ENCODE measurements at places on chromosomes 6 and 20.

DNA sequence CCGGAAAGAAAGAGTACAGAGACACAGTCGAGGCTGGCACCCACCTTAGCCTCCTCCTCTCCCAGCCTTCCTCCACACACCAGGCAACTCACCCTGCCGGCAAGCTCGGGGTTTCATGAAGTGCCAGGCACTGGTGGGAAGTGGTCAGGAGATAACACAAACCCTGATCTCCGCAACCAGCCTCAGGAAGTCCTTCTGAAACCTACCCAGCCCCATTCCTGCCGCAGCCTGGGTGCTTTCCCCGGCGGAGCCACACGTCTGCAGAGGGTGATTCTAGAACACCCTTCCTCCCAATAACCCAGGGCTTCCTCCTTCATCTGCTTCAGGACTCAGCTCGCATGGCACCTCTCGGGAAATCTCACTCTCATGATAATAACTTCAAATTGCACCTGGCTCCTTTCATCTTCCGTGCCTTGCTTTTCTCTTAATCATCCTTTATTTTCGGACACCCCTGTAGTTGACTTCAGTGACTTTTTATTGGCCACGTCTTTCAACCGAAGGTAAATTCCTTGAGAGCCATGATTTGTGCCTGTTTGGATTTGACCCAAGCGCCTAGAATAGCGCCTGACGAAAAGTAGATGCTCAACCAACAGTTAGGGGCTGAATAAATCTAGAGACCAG lies 8.7 kb upstream of the HLA-E start:
- no peak for DNase-seq
- no peak overlapping the region for H3K27ac ChIP-seq
- H3K4me1 ChIP-seq = peaks cover 18% of the 10 kb centered on the region
- H3K36me3 ChIP-seq = no peaks in the 10 kb centered on the region
- peaks cover 28% of the 10 kb centered on the region for H3K27me3 ChIP-seq

GRCh38 chr6:40444312-40444711 lies 142.9 kb downstream of the LRFN2 start:
- H3K36me3 ChIP-seq = no peaks in the 10 kb centered on the region
- no peak overlapping the region for H3K4me3 ChIP-seq
- no peak for DNase-seq
- no peak overlapping the region for H3K27ac ChIP-seq

DNA sequence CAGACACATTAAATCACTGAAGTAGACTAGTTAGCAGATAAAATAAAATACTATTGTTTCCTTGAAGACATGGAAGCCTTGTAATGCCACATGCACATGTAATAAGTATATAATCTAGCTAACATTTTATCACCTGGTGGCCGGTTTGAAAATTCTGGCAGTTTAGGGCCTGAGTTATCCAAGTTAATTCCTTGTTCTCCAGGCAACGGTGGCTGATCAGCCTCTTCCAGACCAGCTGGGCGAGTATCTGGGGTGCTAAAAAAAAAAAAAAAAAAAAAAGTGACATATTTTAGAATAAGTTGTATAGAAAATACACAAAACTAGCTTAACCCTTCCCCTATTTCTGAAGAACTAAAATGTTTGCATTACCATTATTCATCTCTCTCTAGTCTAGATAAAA lies 42.5 kb downstream of the TP53INP2 start:
- no peak for DNase-seq
- peaks cover 26% of the 10 kb centered on the region for H3K36me3 ChIP-seq
- H3K4me1 ChIP-seq = no peaks in the 10 kb centered on the region
- no peaks in the 10 kb centered on the region for H3K27me3 ChIP-seq

GRCh38 chr20:55456316-55456940 lies 548.9 kb downstream of the CBLN4 start:
- H3K27me3 ChIP-seq = no peaks in the 10 kb centered on the region
- no peaks in the 10 kb centered on the region for H3K36me3 ChIP-seq
- peaks cover 7% of the 10 kb centered on the region for H3K4me1 ChIP-seq
- H3K4me3 ChIP-seq = no peak overlapping the region

DNA sequence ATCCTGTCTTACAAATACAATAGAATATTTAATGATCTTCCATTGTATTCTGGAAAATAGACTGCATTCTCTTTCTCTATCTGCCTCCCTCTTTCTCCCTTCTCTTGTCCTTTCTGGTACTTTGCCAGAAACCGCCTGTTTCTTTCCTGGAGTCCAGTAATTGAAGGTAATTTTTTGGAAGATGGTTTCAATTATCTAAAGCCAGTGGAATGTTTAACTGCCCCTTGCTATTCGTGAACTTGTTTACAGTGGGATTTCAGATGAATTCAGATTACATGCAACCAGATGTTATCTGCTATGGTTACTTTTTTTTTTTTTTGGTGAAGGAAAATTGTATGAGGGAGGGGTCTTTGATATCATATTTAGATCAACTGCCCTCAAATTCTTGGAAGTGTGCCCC lies 655.5 kb upstream of the FLRT3 start:
- H3K4me1 ChIP-seq = peaks cover 15% of the 10 kb centered on the region
- no peak overlapping the region for H3K4me3 ChIP-seq
- DNase-seq = no peak
- no peak overlapping the region for H3K27ac ChIP-seq
- no peaks in the 10 kb centered on the region for H3K27me3 ChIP-seq
- H3K36me3 ChIP-seq = no peaks in the 10 kb centered on the region

GRCh38 chr6:168804331-168804730 lies 363.3 kb downstream of the SMOC2 start:
- no peak overlapping the region for H3K27ac ChIP-seq
- DNase-seq = no peak
- no peaks in the 10 kb centered on the region for H3K27me3 ChIP-seq

GRCh38 chr20:48406498-48406897 lies 421.3 kb downstream of the PREX1 start:
- no peak overlapping the region for H3K4me3 ChIP-seq
- H3K27me3 ChIP-seq = no peaks in the 10 kb centered on the region
- H3K4me1 ChIP-seq = no peaks in the 10 kb centered on the region
- no peaks in the 10 kb centered on the region for H3K36me3 ChIP-seq
- H3K27ac ChIP-seq = no peak overlapping the region

DNA sequence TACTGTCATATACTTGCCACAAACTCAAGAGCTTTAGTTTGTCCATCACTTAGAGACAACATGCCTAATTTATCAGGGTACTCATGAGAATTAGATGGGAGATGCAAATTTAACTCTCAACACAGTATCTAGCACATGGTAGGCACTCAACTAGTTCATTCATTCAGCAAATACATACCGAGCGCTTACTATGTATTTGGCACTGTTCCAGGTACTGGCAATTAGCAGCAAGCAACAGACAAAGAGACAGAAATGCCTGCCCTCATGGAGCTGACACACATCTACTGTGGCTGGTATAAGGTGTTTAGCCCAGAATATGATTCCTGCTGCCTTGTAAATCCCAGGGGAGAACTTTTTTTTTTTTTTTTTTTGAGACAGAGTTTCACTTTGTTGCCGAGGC lies 4.8 kb downstream of the MICAL1 start:
- no peak overlapping the region for H3K27ac ChIP-seq
- H3K36me3 ChIP-seq = peaks cover 29% of the 10 kb centered on the region
- H3K4me1 ChIP-seq = peaks cover 3% of the 10 kb centered on the region
- no peaks in the 10 kb centered on the region for H3K27me3 ChIP-seq
- DNase-seq = no peak

- H3K27me3 ChIP-seq = no peaks in the 10 kb centered on the region
- H3K4me1 ChIP-seq = no peaks in the 10 kb centered on the region
- H3K36me3 ChIP-seq = no peaks in the 10 kb centered on the region
- H3K4me3 ChIP-seq = no peak overlapping the region
Observed at GRCh38 chr6:167497428-167498056, 172.7 kb downstream of the TTLL2 start.

DNA sequence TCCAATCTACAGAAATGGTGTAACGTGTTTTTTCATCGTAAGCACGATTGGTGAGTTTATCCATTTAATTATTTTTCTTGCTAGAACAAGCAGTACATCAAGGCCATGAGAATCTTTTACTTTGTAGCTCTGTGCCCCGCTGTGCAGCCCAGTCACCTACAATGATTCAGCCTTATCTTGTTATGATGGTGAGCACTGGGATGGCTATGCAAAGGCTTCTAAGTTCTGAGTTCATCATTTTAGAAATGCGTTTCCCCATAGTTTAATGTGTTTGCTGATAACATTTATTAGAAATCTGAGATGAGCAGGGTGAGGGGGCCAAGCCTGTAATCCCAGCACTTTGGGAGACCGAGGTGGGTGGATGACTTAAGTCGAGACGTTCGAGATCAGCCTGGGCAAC lies 111.8 kb upstream of the QKI start:
- no peak overlapping the region for H3K4me3 ChIP-seq
- H3K4me1 ChIP-seq = no peaks in the 10 kb centered on the region
- no peaks in the 10 kb centered on the region for H3K27me3 ChIP-seq

DNA sequence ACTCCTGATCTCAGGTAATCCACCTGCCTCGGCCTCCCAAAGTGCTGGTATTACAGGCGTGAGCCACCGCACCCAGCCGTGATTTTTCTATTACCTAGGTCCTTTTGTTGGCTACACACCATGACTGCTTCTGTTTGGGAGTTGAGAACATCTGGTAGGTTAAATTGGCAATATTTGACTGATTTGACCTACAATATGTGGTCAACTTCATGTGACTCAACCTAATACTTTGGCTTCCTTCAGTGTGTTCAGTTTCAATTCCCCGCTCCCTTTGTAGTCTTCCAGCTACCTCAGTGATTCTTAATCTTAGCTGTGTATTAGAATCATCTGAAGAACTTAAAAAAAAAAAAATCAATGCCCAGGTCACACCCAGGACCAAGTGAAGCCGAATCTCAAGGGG lies 47.4 kb downstream of the MYB start:
- no peak overlapping the region for H3K4me3 ChIP-seq
- no peak overlapping the region for H3K27ac ChIP-seq
- no peaks in the 10 kb centered on the region for H3K36me3 ChIP-seq
- H3K27me3 ChIP-seq = no peaks in the 10 kb centered on the region
- H3K4me1 ChIP-seq = no peaks in the 10 kb centered on the region
- no peak for DNase-seq

GRCh38 chr6:168555618-168556273 lies 114.8 kb downstream of the SMOC2 start:
- H3K36me3 ChIP-seq = no peaks in the 10 kb centered on the region
- H3K4me3 ChIP-seq = no peak overlapping the region
- no peak overlapping the region for H3K27ac ChIP-seq
- H3K27me3 ChIP-seq = no peaks in the 10 kb centered on the region

- no peak overlapping the region for H3K4me3 ChIP-seq
- peak; percentile 41 for DNase-seq
- H3K36me3 ChIP-seq = no peaks in the 10 kb centered on the region
- no peaks in the 10 kb centered on the region for H3K27me3 ChIP-seq
- peaks cover 5% of the 10 kb centered on the region for H3K4me1 ChIP-seq
Observed at GRCh38 chr6:1231941-1232340, 80.0 kb upstream of the FOXQ1 start.

DNA sequence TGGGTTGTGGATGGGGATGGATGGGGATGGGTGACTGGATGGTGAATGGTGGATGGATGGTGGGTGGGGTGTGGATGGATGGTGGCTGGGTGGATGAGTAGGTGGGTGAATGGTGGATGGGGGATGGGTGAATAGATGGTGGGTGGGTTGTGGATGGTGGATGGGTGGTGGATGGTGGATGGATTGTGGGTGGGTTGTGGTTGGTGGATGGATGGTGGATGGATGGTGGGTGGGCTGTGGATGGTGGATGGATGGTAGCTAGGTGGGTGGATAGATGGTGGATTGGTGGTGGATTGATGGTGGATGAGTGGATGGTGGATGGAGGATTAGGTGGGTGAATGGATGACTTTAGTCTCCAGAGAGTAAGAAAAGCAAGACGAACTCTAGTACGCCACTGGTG lies 57.6 kb downstream of the YTHDF1 start:
- H3K27me3 ChIP-seq = peaks cover 22% of the 10 kb centered on the region
- no peak for DNase-seq
- no peak overlapping the region for H3K4me3 ChIP-seq
- no peaks in the 10 kb centered on the region for H3K36me3 ChIP-seq
- H3K4me1 ChIP-seq = no peaks in the 10 kb centered on the region

- H3K36me3 ChIP-seq = no peaks in the 10 kb centered on the region
- DNase-seq = no peak
- no peaks in the 10 kb centered on the region for H3K27me3 ChIP-seq
Observed at GRCh38 chr6:126607289-126607688, 267.4 kb downstream of the CENPW start.

GRCh38 chr6:54419885-54420284 lies 111.6 kb downstream of the TINAG start:
- H3K27ac ChIP-seq = peak overlapping the region; percentile 86
- H3K4me1 ChIP-seq = peaks cover 11% of the 10 kb centered on the region
- no peaks in the 10 kb centered on the region for H3K36me3 ChIP-seq
- H3K27me3 ChIP-seq = no peaks in the 10 kb centered on the region
- H3K4me3 ChIP-seq = no peak overlapping the region

DNA sequence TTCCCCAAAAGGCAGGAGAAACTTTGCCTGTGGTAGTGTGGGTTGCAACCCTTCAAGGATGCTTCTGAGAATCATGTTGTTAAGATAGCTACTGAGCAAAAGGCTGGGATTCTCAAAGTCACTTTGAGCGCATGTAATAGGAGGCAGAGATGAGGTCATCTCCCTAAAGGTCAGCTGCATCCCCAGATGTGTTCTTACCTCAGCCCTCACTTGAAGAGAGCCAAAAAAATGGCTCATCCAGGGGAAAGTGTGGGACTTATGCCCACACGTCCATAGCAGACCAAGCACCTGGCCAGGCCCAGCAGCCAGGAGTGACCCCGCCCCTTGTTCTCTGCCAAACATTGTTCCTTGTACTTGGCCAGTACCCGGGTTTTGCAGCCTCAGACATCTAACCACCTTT lies 187.0 kb upstream of the BMP2 start:
- no peaks in the 10 kb centered on the region for H3K36me3 ChIP-seq
- H3K27me3 ChIP-seq = no peaks in the 10 kb centered on the region
- H3K4me3 ChIP-seq = no peak overlapping the region
- peaks cover 10% of the 10 kb centered on the region for H3K4me1 ChIP-seq
- no peak overlapping the region for H3K27ac ChIP-seq
- no peak for DNase-seq

- H3K27ac ChIP-seq = no peak overlapping the region
- peaks cover 8% of the 10 kb centered on the region for H3K4me1 ChIP-seq
- H3K36me3 ChIP-seq = no peaks in the 10 kb centered on the region
- no peak for DNase-seq
Observed at GRCh38 chr6:139187489-139187888, 52.6 kb downstream of the HECA start.

GRCh38 chr6:2245877-2246863 lies 765 bp upstream of the GMDS start:
- H3K4me1 ChIP-seq = peaks cover 11% of the 10 kb centered on the region
- peak overlapping the region; percentile 89 for H3K4me3 ChIP-seq
- H3K36me3 ChIP-seq = no peaks in the 10 kb centered on the region
- peak overlapping the region; percentile 92 for H3K27ac ChIP-seq
- peak; percentile 54 for DNase-seq

DNA sequence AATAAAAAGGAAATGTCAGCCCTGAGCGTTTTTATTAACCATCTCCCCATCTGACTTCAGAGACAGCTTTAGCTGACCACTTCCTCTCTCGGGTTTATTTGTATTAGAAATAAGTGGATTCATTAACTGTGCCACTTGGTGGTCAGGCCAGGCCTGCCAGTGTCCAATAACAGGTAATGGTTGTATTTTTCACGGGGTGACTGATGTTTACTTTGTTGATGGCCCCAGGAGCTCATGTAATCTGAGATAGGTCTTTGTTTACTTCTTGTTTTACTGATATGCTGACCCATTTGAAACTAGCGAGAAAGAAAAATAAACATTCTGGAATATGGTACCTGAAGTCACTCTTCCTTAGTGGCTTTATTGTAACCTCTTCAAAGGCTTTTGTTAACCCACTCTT lies 504.3 kb upstream of the SLC35B3 start:
- no peaks in the 10 kb centered on the region for H3K27me3 ChIP-seq
- H3K27ac ChIP-seq = no peak overlapping the region
- H3K4me3 ChIP-seq = no peak overlapping the region
- no peaks in the 10 kb centered on the region for H3K4me1 ChIP-seq
- H3K36me3 ChIP-seq = no peaks in the 10 kb centered on the region
- DNase-seq = no peak
